ENCODE measurements at places on chromosomes 11 and 22. TPM values are rescaled to one million over a fixed set of nuclear protein-coding genes. Genes with fewer than 3 reads are reported as not detected.

Gene HBE1
- total RNA-seq, result not detected

Gene CLNS1A
- 306 TPM for total RNA-seq

GRCh38 chr11:5847711-5848110 is 6.0 kb upstream of the OR52E6 start:
- no peak for DNase-seq
- no peak overlapping the region for H3K4me3 ChIP-seq
- no peaks in the 10 kb centered on the region for H3K4me1 ChIP-seq
- no peaks in the 10 kb centered on the region for H3K36me3 ChIP-seq
- no peak overlapping the region for H3K27ac ChIP-seq
- H3K27me3 ChIP-seq, result no peaks in the 10 kb centered on the region

GRCh38 chr22:46682011-46682731 is 55.9 kb downstream of the CERK start:
- no peaks in the 10 kb centered on the region for H3K4me1 ChIP-seq
- H3K4me3 ChIP-seq, result no peak overlapping the region
- no peak overlapping the region for H3K27ac ChIP-seq
- H3K36me3 ChIP-seq, result no peaks in the 10 kb centered on the region
- no peaks in the 10 kb centered on the region for H3K27me3 ChIP-seq

DNA sequence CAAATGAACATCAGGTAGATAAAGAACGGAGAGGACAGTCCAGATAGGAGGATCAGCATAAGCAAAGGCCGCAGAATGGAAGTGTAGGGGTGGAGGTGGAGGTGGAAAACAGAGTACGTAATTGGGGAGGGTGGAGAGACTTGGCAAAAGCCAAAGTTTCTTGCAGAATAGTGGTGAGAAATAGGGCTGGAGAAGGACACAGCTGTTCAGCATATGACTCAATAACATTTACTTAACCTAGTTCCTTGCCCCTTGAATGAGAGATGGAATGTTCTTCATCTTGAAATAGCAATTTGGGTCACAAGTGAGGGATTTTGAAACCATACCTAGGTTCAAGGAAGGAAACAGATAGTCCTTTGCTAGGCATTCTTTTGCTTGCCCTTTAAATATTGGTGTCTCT is 235.9 kb upstream of the ARHGAP20 start:
- no peaks in the 10 kb centered on the region for H3K27me3 ChIP-seq
- H3K4me1 ChIP-seq, result no peaks in the 10 kb centered on the region
- no peak overlapping the region for H3K27ac ChIP-seq
- no peak overlapping the region for H3K4me3 ChIP-seq
- H3K36me3 ChIP-seq, result no peaks in the 10 kb centered on the region
- DNase-seq, result no peak

GRCh38 chr11:36041988-36042611 is 98.2 kb downstream of the LDLRAD3 start:
- H3K27me3 ChIP-seq, result no peaks in the 10 kb centered on the region
- no peaks in the 10 kb centered on the region for H3K4me1 ChIP-seq
- no peak overlapping the region for H3K4me3 ChIP-seq
- no peak for DNase-seq
- H3K36me3 ChIP-seq, result no peaks in the 10 kb centered on the region

GRCh38 chr22:19419086-19419463 is 12.5 kb downstream of the HIRA start:
- H3K27me3 ChIP-seq, result no peaks in the 10 kb centered on the region
- H3K4me3 ChIP-seq, result no peak overlapping the region
- H3K27ac ChIP-seq, result no peak overlapping the region

DNA sequence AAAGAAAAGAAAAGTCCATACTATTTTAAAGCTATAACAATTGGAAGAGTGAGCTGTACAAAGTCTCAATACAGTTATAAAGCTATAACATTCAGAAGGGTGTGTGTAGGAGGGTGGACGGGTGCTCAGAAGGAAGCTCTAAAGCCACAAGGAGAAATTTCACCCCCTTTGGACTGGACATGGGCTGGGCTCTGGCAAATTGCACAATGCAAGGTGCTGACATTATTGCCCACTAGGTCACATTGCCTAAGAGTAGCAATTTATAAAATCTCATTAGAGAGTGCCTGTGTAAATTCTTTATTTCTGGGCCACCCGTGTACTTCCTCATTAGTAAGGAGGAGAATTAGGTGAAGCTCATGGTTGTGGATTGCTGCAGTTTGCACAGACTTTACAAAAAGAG is 5.7 kb upstream of the APOBEC3A start:
- no peak overlapping the region for H3K4me3 ChIP-seq
- no peak overlapping the region for H3K27ac ChIP-seq
- no peaks in the 10 kb centered on the region for H3K36me3 ChIP-seq
- DNase-seq, result no peak

GRCh38 chr22:19998232-19998951 is 18.2 kb downstream of the ARVCF start:
- H3K27ac ChIP-seq, result no peak overlapping the region
- DNase-seq, result no peak
- H3K4me1 ChIP-seq, result no peaks in the 10 kb centered on the region
- H3K4me3 ChIP-seq, result no peak overlapping the region

All from Caco-2 (cell line).